ENCODE measurements at places on chromosomes 16 and 17.

GRCh38 chr16:15650698-15651171, 690 bp downstream of the NDE1 start:
- peak; percentile 18 for DNase-seq

GRCh38 chr17:44733753-44734152, 25.0 kb upstream of the ADAM11 start:
- peak; percentile 62 for DNase-seq

- DNase-seq = no peak
These were observed 2.5 kb downstream of the KNOP1 start for GRCh38 chr16:19715566-19715965.

- DNase-seq = no peak
These were observed 800.0 kb downstream of the KCNJ18 start for GRCh38 chr17:22492331-22492730.

- no peak for DNase-seq
These were observed 36.8 kb downstream of the ATP2C2 start for GRCh38 chr16:84404936-84405639.

- DNase-seq = no peak
These were observed 7.6 kb downstream of the CBX8 start for GRCh38 chr17:79788989-79789942.

GRCh38 chr17:76281573-76282371, 16.6 kb downstream of the UBALD2 start:
- no peak for DNase-seq

DNA sequence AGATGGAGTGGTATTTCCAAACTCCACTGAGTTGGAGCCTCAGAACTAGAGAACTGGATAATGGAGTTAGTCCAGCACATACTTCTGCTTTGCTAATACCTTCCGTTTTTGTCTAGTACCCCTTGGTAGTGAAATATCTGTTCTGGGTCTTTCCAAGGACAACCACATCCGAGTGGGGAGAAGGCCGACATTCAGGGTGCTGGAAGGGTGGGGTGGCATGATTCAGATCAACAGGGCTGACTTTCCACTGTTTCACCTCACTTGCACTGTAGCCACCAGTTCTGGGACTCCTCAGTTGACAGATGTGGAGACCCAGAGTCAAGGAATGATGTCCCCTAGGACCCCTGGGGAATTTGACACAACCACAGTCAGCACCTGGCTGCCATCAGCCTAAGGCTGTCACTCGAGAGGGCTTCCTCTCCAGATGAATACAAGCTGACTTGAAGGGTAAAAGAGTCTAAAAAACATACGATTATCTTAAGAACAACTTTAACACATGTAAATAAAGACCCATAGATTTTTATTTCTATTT, 84.8 kb upstream of the HNF1B start:
- DNase-seq = no peak

GRCh38 chr17:50182783-50183420, 17.1 kb downstream of the SGCA start:
- no peak for DNase-seq

- DNase-seq = no peak
These were observed 80.4 kb upstream of the DNAJA2 start for GRCh38 chr16:47053895-47054294.
